Suppressor macrophage treated with lipopolysaccharide for 1 hour (primary cell): ENCODE measurements at places on chromosomes 4 and X.
A peak's percentile ranks its signal among the peaks of the same experiment; 100 is the strongest.

DNA sequence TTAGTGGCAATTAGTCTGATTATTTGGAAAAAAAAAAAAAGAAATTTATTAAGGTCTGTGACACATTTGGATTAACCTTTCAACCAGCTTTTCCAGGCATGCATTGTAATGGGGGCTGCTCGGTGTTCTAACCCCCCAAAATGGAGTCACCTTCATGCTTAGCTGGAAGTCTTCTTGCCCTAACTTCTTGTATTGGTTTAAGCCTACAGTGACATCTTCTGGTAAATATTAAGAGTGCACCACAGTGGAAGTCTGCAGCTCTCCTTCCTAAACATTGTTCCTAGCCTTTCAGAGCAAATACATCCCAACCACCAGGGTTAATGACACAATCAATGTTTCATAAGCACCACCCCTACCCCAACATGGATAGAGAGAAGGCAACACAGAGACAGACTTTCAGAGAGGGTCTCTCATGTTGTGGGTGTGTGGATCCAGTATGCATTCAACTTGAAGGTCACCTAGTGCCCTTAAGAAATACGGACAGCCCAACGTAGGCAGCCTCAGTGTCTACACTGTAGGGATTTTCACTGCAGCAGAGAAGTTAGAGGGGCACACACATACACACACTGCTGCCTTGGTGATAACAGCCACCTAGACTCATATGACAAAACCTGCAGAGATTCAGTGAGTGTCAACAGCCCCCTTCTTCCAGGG is 142.9 kb upstream of the MBNL3 start:
- DNase-seq = peak; percentile 18

DNA sequence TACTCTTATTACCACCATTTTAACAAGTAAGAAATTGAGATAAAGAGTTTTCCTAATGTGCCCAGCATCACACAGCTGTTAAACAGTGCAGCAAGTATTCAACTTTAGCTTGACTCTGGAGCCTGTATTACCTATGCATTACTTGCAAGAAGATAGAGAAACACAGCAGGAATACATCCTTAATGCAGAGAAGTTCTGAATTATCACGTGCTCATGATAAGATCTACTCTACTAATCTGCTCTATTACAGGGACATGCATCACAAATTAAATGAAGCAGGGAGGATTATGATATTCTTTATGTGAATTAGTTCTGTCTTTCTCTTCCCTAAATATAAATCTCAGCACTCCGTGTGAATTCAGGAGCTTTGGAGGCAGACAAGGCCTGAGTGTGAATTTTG is 39.0 kb upstream of the PDGFC start:
- no peak for DNase-seq

DNA sequence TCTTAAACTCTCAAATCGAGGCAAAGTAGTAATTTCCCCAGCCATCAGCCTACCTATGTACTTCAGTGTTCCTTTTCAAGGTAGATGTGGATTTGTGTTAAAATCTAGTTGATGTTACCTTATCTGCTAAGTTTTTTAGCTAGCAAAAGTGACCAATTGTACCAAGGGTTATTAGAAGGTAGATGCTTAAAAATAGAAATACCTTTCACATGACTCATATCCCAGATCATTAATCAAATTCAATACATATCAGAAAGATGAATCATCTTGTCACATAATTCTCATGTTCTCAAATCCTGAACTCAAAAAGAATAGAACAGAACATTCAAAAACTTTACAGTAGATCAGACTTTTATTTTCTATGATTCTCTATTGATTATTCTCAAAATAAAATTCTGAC is 3.5 kb downstream of the ENAM start:
- no peak for DNase-seq

- DNase-seq = no peak
These were observed 96.8 kb upstream of the CXXC4 start for GRCh38 chr4:104591510-104591911.

DNA sequence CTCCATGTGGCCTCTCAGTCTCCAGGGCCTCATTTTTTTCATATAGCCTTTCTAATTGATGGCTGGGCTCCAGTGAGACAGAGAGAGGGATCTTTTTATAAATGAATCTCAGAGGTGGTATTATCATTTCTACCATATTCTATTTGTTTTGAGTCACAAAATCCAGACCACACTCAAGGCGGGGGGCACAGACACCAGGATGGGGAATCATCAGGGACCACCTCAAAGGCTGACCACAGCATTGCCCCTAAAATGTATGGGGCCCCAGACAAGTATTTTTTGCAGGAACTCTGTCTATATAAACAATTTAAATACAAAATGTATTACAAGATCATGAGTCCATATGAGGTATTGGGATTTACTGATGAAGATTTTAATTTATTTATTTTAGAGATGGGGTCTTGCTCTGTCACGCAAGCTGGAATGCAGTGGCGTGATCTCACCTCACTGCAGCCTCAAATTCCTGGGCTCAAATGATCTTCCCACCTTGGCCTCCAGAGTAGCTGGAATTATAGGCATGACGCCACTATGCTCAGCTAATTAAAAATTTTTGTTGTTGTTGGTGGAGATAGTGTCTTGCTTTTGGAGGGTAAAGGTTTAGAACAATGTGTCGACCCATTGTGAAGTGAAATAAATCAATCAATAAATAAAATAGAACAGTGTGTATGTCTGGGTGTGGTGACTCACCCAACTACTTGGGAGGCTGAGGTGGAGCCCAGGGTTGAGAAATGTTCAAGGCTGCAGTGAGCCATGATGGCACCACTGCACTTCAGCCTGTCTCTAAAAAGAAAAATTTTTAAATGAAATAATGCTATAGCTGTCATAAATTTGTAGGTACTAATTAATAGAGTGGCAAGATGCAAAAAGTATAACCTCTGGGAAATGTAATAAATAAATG is 29.4 kb downstream of the WDR13 start:
- peak; percentile 28 for DNase-seq

DNA sequence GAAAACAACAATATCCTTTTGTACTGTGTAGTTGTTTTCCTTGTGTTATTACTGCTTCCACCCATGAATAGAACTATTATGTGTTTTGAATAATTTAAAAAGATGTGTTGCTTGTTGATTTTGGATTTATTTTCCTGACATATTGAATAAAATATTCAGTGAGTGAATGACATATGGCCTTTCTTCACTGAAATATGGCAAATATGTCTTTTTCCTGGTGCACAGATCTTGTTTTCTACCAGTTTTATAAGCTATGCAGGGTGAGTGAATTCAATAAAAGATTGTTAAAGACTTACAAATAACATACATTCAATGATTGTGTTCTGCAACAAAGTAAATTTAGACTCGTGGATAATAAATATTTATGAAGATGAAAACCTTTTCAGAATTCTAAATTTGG is 1216.3 kb upstream of the ADGRL3 start:
- no peak for DNase-seq

GRCh38 chrX:25011589-25012432 is 4.0 kb downstream of the ARX start:
- no peak for DNase-seq

DNA sequence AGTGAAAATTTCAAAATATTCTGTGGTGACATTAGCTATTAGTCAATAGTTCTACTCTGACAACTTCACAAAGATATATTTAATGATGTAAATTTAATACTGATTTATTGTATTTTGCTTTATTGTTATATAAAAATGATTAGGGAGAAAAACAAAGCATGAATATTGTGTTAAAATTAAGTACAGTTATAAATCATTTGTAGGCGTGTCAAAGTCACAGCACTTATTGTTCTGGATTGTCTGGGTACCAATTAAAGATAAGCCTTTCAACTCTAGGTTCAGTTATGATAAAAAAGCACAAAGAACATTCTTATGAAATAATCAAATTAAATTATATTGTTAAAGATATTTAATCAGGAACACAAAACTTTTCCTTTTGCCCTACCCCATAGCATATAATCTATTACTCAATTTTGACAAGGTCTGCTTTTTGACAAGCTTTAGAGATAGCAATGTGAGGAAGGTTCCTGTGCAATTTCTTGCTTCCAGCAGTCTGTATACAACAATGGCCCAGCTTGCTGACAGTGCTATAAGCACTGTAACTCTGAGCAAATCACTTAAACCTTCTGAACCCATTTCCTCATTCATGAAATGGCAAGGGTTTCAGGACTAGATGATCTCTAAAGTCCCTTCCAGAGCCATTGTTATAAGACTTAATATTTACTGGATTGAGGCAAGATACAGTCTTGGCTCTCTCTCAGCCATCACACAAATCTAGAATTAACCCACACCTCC is 910.3 kb upstream of the LCORL start:
- DNase-seq = no peak

DNA sequence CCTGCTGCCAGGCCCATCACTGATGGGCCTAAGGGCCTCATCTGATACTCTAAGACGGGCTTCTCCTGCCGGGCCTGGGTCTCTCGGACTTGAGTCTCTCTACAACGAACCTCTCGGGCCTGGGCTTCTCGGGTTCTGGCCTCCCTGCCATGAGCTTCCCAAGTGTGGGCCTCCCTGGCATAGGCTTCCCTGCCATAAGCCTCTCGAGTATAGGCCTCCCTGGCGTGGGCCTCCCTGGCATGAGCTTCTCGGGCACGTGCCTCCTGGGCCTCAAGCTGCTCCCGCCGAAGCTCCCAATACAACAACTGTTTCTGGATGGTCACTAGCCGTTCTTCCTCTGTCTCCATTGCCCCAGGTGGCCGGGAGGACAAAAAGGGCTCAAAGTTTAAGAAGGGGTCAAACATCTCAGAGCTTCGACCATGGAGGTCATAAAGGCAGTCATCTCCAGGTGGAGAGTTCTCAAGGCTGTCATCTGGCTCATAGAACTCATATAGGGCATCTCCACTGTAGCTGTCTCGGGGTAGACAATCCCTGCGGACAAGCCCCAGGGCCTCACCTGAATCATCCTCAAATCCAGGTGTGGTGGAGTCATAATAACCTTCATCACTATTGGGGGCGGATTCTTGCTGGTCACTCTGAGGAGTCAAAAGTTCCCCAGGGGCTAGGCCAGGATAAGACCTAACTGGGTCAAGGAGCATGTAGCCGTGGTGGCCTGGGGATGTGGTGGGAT is 14.1 kb downstream of the AMER1 start:
- DNase-seq = no peak

- DNase-seq = peak; percentile 88
These were observed 4.1 kb downstream of the PPA2 start for GRCh38 chr4:105469736-105470135.

- no peak for DNase-seq
These were observed 67.9 kb upstream of the STK26 start for GRCh38 chrX:131955099-131955777.

- no peak for DNase-seq
These were observed 172.7 kb upstream of the LNX1 start for GRCh38 chr4:53763813-53764597.

GRCh38 chrX:13748486-13748885 is 13.9 kb downstream of the OFD1 start:
- no peak for DNase-seq

DNA sequence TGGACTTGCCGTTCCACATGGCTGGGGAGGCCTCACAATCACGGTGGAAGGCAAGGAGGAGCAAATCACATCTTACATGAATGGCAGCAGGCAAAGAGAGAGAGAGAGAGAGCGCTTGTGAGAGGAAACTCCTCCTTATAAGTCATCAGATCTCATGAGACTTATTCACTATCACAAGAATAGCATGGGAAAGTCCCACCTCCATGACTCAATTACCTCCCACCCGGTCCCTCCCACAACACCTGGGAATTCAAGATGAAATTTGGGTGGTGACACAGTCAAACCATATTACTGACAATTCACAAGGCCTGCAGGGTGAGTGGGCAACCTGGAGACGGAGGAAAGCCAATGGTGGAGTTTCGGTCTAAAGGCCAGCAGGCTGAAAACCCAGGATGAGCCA is 394.3 kb upstream of the TRAM1L1 start:
- peak; percentile 25 for DNase-seq

DNA sequence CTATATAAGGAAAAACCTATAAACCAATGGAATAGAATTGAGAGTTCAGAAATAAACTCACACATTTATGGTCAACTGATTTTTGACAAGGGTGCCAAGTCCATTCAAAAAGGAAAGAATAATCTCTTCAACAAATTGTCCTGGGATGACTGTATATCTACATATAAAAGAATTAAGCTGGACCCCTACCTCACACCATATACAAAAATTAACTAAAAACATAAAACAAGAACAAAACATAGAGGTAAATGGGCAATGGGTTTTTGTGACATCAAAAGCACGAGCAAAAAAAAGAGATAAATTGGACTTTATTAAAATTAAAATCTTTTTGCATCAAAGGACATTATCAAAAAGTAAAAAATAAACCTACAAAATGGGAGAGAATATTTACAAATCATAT is 15.5 kb upstream of the EXOC1 start:
- no peak for DNase-seq

DNA sequence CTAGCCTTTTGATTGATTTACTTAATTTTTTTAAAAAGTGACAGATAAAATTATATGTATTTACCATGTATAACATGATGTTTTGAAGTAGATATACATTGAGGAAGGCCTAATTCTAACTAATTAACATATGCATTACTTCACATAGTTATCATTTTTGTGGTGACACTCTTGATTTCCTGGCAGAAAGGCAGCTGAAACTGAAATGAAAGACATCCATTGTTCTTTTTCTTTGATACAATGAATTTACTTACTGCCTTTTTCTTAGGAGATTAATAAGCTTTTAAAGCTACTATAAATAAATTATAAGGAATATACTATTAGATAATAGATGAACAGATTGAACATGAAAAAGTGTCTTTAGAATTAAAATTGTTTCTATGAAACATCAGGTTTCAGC is 26.7 kb downstream of the ANKRD50 start:
- DNase-seq = no peak
